T-helper 17 cell (primary cell): ENCODE measurements at places on chromosomes 6 and 20.

GRCh38 chr6:31651602-31652191 is 764 bp downstream of the BAG6 start:
- no peak for DNase-seq

DNA sequence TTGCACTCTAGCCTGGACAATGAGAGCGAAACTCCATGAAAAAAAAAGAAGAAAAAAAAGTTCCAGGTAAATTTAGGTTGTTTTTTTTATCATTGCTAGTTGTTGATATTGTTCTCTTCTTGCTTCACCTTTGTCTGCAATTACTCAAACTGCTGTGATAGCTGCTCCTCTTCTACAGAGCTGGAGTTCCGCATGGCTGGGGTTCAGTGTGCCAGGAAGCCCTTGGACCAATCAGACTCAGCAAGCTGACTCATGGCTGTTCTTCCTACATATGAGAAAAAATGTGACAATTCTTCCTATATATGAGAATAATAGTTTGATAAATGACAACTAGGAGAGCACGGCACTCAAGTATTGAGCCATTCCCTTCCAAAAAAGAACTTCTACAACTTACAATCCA is 28.4 kb downstream of the DPPA5 start:
- no peak for DNase-seq

GRCh38 chr6:50889935-50890334 is 71.3 kb downstream of the TFAP2B start:
- DNase-seq = no peak

DNA sequence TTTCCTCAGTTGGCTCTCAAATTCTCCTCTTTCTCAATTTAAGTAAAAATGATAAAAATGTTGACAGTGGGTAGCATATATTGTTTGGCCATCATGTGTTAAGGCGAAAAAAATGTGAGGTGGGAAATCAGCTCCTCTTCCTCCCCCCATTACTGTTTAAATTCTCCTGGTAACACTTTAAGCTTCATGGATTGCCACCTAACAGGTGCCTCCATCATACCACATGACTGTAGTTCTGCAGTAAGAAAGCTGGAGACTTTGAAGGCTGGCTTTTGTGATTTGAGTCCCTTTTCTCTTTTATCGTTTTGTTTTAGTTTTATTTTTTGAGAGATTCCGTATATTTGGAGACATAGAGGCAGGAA is 1.2 kb downstream of the ZFAND3 start:
- DNase-seq = no peak

GRCh38 chr6:106939848-106940247 is 34.7 kb downstream of the CD24 start:
- no peak for DNase-seq

GRCh38 chr20:40811660-40812414 is 122.8 kb upstream of the MAFB start:
- no peak for DNase-seq

GRCh38 chr6:12363651-12364381 is 73.7 kb downstream of the EDN1 start:
- DNase-seq = no peak

DNA sequence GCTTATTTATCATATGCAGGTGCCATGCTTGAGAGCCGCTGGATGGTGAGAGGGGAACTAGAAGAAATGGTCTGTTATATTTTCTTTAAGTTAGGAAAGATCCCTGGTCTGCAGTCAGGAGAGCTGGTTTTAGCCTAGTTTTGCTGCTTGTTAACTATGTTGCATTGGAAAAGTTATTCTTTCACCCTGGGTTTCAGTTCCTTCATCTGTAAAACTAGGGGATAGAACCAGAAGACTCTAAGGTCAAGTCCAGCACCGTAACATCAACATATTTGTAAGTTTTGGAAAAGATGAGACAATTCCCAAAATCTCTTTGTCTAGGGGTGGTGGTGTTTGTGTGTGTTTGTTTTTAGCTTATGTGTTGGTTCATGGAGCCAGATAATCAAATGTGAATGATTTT is 304.0 kb downstream of the QKI start:
- no peak for DNase-seq

DNA sequence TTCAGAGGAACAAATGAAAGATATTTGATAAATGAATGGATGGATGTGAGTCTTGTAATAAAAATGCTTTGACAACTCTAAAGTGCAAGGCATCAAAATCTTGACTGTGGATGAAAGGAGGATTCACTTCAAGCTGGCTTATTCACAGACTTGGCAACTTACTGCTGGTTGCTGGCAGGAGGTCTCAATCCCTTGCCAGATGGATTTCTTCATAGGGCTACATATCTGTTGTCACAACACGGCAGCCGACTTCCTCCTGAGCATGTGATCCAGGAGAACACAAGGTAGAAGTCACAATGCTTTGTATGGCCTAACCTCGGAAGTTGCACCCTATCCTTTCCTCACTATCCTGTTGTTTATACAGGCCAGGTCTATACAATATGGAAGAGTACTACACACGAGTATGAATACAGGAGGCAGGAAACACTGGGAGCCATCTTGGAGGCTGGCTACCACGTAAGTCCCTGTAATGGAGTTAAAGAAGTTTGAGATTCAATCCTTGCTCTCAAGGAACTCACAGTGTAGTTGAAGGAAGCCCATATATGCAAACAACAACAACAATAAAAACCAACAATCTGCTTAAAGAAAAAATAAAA is 97.9 kb downstream of the ID4 start:
- DNase-seq = no peak

DNA sequence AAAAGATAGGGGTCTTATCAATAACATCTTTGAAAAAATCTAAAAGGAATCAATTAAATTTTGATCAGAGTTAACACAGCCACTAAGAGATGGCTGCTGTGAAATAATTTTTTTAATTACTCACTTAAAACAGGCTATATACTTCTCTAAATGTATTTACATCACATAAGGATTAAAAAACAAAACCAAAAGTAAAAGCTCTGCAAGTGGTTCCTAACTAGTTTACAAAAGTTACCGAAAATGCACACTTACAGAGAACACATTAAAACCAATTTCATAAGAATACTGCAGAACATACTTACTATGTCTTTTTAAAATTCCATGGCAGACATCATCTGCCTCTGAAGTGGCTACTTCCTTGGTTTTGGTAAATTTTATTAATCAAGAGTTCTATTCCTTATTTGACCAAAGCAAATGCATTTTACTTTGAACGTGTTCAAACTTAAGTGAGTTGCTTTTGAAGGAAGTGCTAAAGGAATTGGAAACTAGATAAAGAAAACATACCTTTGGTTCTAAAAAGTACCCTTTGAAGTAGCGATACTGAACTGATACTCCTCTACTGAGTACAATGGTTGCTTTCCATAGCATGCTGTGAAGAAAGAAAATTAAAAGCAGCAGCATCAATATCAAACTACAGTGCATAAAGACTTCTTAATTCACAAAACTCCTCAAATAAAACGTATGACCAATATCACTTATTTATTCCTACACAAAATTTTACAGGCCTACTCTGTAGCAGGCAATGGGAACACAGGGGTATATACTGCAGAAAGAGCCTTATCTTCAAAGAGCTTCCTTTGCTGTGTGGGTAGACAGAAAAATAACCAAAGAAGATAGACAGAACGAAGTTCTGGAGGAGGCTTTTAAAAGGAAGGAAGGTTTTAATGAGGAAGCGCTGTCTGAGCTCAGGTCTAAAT is 157.1 kb upstream of the SHLD1 start:
- no peak for DNase-seq

- DNase-seq = no peak
These were observed 428.8 kb upstream of the ID4 start for GRCh38 chr6:19408331-19408730.

DNA sequence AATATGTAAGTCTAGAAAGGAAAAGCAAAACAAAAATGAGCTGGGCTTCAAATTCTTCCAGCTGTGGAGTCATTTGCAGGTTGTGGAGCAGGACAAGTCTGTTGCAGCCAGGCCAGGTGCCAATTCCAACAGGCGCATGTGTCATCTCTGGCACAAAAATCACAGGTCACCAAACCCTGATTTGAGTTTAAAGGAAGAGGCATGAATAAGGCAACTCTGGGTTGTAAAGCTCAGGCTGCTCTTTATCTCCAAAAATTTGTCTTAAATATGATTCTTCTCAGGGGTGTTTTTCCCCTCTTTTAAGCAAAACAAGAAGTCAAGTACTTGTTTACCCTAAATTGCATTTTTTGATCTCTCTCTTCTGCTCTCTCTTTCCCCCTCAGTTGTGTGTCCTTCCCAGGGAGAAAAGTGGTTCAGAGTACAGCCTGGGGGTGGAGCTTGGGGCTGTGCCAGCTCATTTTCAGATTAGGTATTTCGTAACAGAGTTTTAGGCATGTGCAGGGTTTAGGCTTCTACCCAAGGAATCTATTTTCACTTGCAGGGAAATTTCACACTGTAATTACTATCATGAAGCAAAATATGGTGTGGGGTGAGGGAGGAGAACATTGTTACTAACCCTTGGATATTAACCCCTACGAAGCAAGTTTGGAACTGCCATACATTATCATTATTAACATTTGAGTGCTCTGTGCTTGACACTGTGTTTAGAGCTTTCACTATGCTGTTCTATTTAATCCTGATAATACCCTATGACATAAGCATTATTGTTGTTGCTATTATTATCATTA is 8.3 kb upstream of the NCOA3 start:
- no peak for DNase-seq

GRCh38 chr6:3843379-3844096 is 5.6 kb upstream of the FAM50B start:
- no peak for DNase-seq

DNA sequence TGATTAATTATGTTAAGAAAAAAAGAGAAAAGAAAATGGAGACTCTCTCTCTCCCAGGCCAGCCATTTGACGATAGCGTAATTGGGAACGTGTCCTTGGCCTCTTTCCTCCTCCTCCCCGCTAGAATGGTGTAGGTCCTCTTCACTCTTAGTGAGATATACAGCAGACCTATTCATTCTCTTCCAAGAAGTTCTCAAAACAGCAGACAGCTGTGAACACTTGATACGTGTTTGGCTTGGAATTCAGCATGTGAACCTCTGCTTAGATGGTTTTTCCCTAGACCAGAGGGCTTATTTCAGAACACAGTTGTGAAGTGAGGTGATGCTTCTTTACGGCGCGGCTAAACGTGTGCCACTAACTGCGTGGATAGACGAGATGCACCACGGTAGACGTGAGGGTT is 32.6 kb upstream of the TULP4 start:
- DNase-seq = no peak

- DNase-seq = no peak
These were observed 153.4 kb downstream of the FAXC start for GRCh38 chr6:99195986-99196655.

- DNase-seq = no peak
These were observed 31.7 kb downstream of the MAP3K4 start for GRCh38 chr6:161023316-161023715.

DNA sequence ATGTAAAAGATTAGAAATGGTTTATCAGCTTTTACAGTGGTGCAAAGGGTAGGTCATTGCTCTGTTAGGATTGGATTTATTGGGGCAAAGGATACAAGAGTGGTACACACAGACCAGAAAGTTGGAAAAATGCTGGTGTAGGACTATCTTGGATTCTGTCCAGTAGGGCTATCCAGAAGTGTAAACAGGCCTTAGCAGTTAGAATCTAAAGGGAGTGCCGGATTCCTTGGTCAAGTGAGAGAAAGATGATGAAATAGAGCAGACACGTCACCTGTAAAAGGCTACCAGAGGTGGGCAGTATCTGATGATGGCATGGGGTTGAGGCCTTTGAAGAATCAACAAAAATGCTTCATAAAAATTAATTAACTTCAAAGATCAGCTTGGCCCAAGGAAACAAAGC is 975.9 kb downstream of the KIF16B start:
- DNase-seq = no peak

GRCh38 chr20:46312075-46312944 is 4.0 kb upstream of the CDH22 start:
- no peak for DNase-seq

DNA sequence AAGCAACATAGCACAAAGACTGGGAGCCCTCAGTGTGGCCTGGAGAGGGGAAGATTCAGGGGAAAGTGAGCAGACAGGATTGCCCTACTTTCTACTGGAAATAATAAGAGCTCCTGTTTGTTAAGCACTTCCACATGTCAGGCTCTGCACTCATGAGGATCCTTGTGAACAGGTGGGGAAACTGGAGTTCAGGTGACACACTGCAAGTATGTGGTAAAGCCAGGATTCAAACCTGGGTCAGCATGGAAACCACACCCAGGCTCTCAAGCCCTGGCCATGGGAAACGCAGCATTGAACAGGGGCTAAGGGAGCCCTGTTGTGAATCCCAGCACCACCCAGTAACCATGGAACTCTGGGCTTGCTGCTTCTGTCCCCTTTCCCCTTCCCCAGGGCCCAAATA is 42.8 kb upstream of the ID1 start:
- DNase-seq = no peak

- no peak for DNase-seq
These were observed 62.9 kb downstream of the SSR1 start for GRCh38 chr6:7249946-7250643.

DNA sequence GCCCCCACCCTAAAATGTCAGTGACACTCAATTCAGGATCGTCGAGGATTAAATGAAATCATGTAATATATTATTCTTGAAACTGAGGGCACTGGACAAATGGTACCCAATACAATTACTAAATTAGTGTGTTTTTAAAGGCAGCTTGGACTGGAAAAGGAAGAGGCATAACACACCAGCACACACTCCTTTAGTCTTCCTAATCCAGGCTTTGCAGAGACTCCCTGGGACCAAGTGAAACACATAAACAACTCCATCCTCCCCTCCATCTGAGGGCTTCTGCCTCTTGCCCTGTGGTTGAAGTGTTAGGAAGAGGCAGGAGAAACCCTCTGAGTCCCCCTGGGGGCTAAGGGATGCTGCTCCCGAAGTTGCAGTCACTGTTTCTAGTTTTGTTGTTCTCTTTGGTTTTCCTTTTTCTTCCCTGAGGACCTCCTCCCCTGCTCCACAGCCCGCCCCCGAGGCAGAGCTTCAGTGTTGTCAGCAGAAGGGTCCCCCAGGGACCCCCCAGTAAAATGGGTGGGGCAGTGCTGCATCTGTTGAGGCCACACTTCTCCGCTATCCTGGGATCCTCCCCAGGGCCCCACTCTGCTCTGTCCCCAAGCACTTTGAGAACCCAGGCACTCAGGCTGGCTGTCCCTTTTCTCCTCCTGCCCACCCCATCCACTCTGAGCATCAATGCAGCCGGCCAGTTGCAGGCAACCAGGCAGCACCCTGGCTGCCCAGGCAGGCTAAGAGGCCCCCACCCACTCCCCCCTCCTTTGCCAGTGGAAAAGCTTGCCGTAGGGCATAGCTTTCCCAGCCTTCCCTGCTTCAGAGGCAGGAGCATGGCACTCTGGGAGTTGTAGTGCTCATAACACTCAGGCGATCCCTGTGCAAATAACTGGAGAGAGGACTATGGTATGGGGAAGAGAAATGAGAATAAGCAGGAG is 5.9 kb downstream of the TMEM63B start:
- DNase-seq = no peak
